ENCODE measurements at places on chromosomes 1 and 21. TPM values are rescaled to one million over a fixed set of nuclear protein-coding genes. Genes with fewer than 3 reads are reported as not detected.

DNA sequence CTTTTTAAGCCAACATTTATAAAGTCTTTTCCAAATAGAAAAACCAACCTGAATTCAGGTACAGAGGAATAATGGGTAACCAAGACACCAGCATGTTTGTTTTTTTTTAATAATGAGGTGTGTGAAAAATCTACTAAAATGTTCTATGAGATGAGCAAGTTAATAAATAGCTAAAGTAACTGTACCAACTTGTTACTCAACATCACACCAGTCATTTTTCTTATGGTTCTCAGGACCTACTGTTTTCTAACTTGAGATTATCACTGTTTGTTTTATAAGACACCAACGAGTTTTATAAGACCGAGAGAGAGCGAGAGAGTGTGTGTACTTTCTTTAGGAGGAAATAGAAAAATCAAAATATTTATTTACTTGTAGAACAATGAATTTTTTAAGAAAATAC is 12.4 kb downstream of the ELK4 start:
- DNase-seq = no peak
- no peaks in the 10 kb centered on the region for H3K27me3 ChIP-seq
- H3K4me3 ChIP-seq = no peak overlapping the region

DNA sequence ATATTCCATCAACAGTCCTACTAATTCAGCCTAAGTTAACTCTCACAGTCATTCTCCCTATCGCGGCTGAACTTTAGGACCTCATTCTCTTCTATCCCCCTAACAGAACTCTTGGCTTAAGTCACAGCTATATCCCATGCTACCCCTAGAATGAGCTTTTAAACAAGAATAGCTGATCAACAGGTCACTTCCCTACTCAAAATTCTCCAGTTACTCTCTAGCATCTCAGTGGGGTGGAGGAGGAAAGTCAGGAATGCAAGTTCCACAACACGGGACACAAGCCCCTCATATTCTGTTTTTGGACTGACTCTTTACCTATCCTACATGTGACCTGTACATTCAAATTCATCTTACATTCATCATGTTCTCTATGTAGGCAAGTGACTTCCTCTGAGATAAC is 21.0 kb downstream of the MRPL39 start:
- no peak for DNase-seq
- no peak overlapping the region for H3K27ac ChIP-seq
- H3K4me3 ChIP-seq = no peak overlapping the region
- no peaks in the 10 kb centered on the region for H3K27me3 ChIP-seq
- H3K4me1 ChIP-seq = no peaks in the 10 kb centered on the region
- no peaks in the 10 kb centered on the region for H3K36me3 ChIP-seq

GRCh38 chr1:169022648-169023047 is 83.8 kb upstream of the ATP1B1 start:
- H3K4me1 ChIP-seq = no peaks in the 10 kb centered on the region
- H3K36me3 ChIP-seq = no peaks in the 10 kb centered on the region
- no peak for DNase-seq
- no peak overlapping the region for H3K4me3 ChIP-seq
- H3K27ac ChIP-seq = no peak overlapping the region

CAMTA1 gene
- 45.2 TPM for total RNA-seq

AQP10 gene
- total RNA-seq = 0.59 TPM
